ENCODE measurements at places on chromosomes 6 and 20.
A peak's percentile ranks its signal among the peaks of the same experiment; 100 is the strongest.

DNA sequence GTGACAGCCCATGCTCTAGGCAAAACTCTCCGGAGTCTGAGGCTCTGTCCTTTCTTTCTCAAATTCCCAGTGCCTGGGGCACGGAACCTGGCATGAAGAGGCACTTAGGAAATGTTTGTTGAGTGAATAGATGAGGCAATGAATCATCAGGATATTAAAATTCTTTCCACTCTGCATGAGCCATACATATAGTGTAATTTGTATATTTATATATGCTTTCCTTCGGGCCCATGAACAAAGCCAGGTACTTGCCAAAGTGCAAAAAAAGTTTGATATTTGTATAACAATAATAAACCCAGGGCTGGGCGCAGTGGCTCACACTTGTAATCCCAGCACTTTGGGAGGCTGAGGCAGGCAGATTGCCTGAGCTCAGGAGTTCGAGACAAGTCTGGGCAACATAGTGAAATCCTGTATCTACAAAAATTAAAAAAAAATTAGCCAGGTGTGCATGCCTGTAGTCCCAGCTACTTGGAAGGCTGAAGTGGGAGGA lies 212.3 kb upstream of the ZNF217 start:
- H3K27me3 ChIP-seq = no peaks in the 10 kb centered on the region
- H3K4me3 ChIP-seq = no peak overlapping the region
- no peak for DNase-seq
- H3K27ac ChIP-seq = no peak overlapping the region
- no peaks in the 10 kb centered on the region for H3K36me3 ChIP-seq
- no peaks in the 10 kb centered on the region for H3K4me1 ChIP-seq

DNA sequence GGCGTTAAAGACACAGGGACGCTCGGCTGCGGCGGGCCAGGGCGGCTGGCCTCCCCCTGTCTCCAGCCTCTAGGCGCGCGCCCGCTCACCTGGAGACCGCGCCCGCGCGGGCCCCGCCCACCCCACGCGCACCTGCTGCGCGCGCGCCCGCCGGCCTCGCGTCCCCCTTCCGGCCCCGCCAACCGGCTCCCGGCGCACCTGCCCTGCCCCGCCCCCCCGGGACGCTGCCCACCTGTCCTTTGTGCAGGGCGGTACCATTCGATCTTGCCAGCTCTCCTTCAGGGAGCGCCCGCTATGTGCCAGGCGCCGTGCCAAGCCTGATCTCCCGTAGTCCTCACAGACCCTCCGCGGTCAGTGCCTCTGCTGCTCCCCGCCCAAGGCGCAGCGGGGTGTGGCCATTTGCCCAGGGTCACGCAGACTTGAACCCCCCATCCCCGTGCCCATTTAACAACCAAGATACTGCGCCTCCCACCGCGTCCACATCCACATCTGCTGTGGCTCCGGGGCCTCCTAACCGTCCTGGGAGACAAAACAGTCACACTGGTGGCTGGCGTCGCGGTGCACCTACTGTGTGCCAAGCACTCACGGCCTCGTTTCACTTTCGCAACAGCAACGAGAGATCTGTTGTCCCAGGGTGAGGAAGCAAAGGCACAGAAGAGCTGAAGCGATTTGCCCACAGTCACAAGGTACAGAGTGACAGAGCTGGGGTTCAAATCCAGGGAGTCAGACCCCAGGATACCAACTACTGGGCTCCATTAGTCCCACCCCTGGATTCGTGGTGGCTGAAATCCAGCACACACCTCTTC lies 48.1 kb downstream of the NOL4L start:
- peak overlapping the region; percentile 48 for H3K4me3 ChIP-seq
- no peaks in the 10 kb centered on the region for H3K27me3 ChIP-seq
- H3K4me1 ChIP-seq = peaks cover 28% of the 10 kb centered on the region
- DNase-seq = peak; percentile 81
- no peaks in the 10 kb centered on the region for H3K36me3 ChIP-seq

- no peaks in the 10 kb centered on the region for H3K27me3 ChIP-seq
- no peak for DNase-seq
- H3K27ac ChIP-seq = no peak overlapping the region
- peaks cover 5% of the 10 kb centered on the region for H3K4me1 ChIP-seq
These were observed 14.5 kb downstream of the CSNK2A1 start for GRCh38 chr20:528923-529604.

DNA sequence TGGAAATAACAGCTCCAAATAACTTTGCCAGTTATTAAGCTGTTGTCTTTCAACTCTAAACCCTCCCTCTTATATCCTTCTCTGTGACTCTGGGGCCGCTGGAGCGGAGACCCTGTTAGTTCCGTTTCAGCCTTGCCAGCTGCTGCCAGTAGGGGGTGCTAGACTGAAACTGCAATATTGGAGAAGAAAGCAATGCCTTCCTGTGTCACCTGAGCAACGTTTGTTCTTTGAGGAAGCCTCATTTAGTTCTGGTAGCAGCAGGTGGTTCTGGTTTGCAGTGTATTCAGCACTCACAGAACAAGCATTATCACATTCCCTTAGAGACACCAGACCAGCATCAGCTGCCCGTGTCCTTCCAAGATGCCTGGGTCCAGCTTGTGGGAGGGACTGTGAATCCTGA lies 22.9 kb upstream of the JAG1 start:
- no peak for DNase-seq
- H3K27me3 ChIP-seq = no peaks in the 10 kb centered on the region
- H3K27ac ChIP-seq = no peak overlapping the region
- H3K4me3 ChIP-seq = no peak overlapping the region
- no peaks in the 10 kb centered on the region for H3K36me3 ChIP-seq
- H3K4me1 ChIP-seq = no peaks in the 10 kb centered on the region

DNA sequence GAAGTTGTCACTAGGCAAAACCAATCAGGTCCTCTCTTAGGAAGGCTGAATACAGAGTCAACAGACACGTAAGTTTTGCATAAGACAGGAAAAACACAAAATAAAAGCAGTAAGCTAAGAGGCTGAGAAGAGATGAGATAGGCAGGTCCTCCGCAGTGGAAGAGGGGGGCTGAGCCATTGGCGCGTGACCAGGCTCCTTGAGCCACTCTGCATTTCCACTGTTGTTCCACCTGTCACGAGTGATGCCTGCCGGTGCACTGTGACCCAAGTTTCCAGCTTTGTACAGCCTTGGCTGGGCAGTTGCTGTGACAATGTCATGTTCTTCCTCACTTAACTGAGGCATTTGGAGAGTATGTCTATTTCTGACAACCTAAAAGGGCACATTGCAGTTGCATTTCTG lies 58.6 kb downstream of the NUDT3 start:
- H3K4me1 ChIP-seq = peaks cover 5% of the 10 kb centered on the region
- no peaks in the 10 kb centered on the region for H3K36me3 ChIP-seq
- no peak for DNase-seq

- no peak for DNase-seq
- H3K27ac ChIP-seq = no peak overlapping the region
- no peaks in the 10 kb centered on the region for H3K4me1 ChIP-seq
- H3K36me3 ChIP-seq = no peaks in the 10 kb centered on the region
These were observed 17.7 kb downstream of the MAS1 start for GRCh38 chr6:159908535-159908934.

- H3K27me3 ChIP-seq = peaks cover 20% of the 10 kb centered on the region
- no peak overlapping the region for H3K4me3 ChIP-seq
- DNase-seq = no peak
These were observed 14.5 kb upstream of the CSNK2A1 start for GRCh38 chr20:558117-558516.

- H3K4me1 ChIP-seq = no peaks in the 10 kb centered on the region
- no peak overlapping the region for H3K4me3 ChIP-seq
- no peaks in the 10 kb centered on the region for H3K27me3 ChIP-seq
- H3K27ac ChIP-seq = no peak overlapping the region
These were observed 11.0 kb upstream of the ADAM33 start for GRCh38 chr20:3692706-3693294.

DNA sequence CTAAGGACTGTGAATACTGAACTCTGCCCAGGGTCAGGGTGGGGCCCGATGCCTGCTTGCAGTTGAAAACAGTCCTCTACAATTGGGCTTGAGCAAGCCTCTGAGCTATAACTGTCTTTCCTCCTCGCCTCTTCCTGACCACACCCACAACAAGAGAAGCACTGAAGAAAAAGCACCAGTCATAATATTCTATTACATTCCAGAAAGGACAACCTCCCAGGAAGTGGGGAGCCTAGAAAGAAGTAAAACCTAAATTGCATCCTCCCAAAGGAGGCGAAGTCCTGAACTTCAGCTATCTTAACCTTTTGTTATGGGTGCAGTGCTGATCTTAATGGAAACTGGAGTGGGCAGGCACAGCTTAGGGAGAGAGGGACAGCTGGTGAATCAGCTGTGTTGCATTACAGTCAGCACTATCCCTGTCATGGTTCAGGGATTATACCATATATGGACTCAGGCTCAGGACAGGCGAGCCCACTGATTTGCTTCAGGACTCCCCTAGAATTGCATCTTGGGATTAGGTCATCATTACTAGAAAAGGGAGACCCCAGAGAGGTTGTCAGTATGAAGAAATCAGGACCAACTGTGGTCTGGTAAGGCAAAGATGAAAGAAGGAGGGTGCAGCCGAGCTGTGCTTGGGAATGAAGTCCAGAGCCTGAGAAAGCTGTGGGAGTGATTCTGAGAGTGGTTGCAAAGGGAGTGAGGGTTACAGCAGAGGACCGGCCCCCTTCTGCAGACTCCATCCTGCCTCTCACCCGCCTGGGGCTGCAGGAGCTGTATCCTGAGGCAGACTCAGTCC lies 18.3 kb upstream of the TRAM2 start:
- no peaks in the 10 kb centered on the region for H3K27me3 ChIP-seq
- peaks cover 20% of the 10 kb centered on the region for H3K4me1 ChIP-seq
- H3K4me3 ChIP-seq = no peak overlapping the region

DNA sequence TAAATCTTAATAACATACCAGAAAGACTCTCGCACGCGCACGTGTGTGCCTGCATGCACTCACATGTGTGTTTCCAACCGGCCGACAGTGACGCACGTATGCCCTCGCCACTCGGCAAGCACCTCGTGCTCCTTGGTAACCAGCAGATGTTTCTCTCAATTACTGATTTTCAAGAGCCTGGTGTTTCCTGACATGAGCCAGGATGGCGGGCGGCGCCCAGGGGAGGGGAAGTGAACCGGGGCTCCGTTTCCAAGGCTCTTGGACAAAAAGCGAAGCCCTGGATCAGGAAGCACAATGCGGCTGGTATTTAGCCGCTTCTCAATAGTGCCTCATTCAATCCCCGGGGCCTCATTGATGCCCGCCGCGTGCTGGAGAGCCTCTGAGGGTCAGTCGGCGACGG lies 37.7 kb downstream of the PMEPA1 start:
- H3K4me1 ChIP-seq = peaks cover 27% of the 10 kb centered on the region
- no peaks in the 10 kb centered on the region for H3K36me3 ChIP-seq
- no peaks in the 10 kb centered on the region for H3K27me3 ChIP-seq
- peak overlapping the region; percentile 8 for H3K4me3 ChIP-seq

GRCh38 chr6:80608881-80609280 lies 502.4 kb downstream of the BCKDHB start:
- no peak for DNase-seq
- H3K27ac ChIP-seq = no peak overlapping the region
- H3K4me1 ChIP-seq = peaks cover 7% of the 10 kb centered on the region
- no peak overlapping the region for H3K4me3 ChIP-seq

- H3K27me3 ChIP-seq = peaks cover 30% of the 10 kb centered on the region
- DNase-seq = peak; percentile 72
- H3K27ac ChIP-seq = no peak within 1 kb of the TSS
- peak within 1 kb of the TSS; percentile 42 for H3K4me3 ChIP-seq
- H3K4me1 ChIP-seq = peaks cover 8% of the 10 kb centered on the region
These were observed at the start of gene VSTM2L for GRCh38 chr20:37902504-37903313. TSS of gene VSTM2L (plus strand) at chr20:37903127. CDS start at chr20:37903351, 224 bp downstream.

GRCh38 chr6:150347845-150348244 lies 21.0 kb upstream of the IYD start:
- no peak overlapping the region for H3K4me3 ChIP-seq
- H3K4me1 ChIP-seq = no peaks in the 10 kb centered on the region
- no peaks in the 10 kb centered on the region for H3K27me3 ChIP-seq
- H3K27ac ChIP-seq = no peak overlapping the region

GRCh38 chr6:160293844-160294243 lies 35.2 kb upstream of the SLC22A2 start:
- H3K4me1 ChIP-seq = no peaks in the 10 kb centered on the region
- no peak overlapping the region for H3K4me3 ChIP-seq
- no peak overlapping the region for H3K27ac ChIP-seq

GRCh38 chr6:145252737-145253136 lies 482.6 kb downstream of the EPM2A start:
- H3K27me3 ChIP-seq = no peaks in the 10 kb centered on the region
- no peaks in the 10 kb centered on the region for H3K36me3 ChIP-seq
- no peak overlapping the region for H3K4me3 ChIP-seq
- H3K27ac ChIP-seq = no peak overlapping the region
- no peak for DNase-seq

- peak; percentile 66 for DNase-seq
- peak overlapping the region; percentile 37 for H3K4me3 ChIP-seq
- H3K4me1 ChIP-seq = no peaks in the 10 kb centered on the region
- H3K27me3 ChIP-seq = no peaks in the 10 kb centered on the region
- H3K27ac ChIP-seq = peak overlapping the region; percentile 58
- no peaks in the 10 kb centered on the region for H3K36me3 ChIP-seq
These were observed 61.9 kb downstream of the GPR6 start for GRCh38 chr6:110039981-110040383.

- no peak overlapping the region for H3K27ac ChIP-seq
- no peaks in the 10 kb centered on the region for H3K27me3 ChIP-seq
- no peak overlapping the region for H3K4me3 ChIP-seq
- no peaks in the 10 kb centered on the region for H3K4me1 ChIP-seq
These were observed 201.9 kb downstream of the QKI start for GRCh38 chr6:163616452-163616851.

DNA sequence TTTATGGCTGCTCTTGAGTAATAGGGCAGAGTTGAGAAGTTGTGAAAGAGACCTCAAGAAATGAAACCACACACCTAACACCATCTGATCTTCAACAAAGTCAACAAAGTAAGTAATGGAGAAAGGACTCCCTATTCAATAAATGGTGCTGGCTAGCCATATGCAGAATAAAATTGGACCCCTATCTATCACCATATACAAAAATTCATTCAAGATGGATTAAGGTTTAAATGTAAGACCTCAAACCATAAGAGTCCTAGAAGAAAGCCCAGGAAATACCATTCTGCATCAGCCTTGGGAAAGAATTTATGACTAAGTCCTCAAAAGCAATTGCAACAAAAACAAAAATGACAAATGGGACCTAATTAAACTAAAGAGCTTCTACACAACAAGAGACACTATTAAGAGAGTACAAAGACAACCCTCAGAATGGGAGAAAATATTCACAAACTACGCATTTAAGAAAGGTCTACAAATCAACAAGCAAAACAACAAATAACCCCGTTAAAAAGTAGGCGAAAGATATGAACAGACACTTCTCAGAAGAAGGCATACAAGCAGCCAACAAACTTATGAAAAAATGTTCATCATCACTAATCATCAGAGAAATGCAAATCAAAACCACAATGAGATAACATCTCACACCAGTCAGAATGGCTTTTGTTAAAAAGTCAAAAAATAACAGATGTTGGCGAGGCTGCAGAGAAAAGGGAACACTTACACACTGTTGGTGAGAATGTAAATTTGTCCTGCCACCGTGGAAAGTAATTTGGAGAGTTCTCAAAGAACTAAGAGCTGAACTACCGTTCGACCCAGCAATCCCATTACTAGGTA lies 4.0 kb downstream of the MAP3K5 start:
- H3K4me1 ChIP-seq = peaks cover 51% of the 10 kb centered on the region
- DNase-seq = no peak
- peak overlapping the region; percentile 63 for H3K27ac ChIP-seq
- H3K4me3 ChIP-seq = peak overlapping the region; percentile 3

GRCh38 chr6:125198398-125198937 lies 44.9 kb downstream of the TPD52L1 start:
- no peaks in the 10 kb centered on the region for H3K36me3 ChIP-seq
- no peaks in the 10 kb centered on the region for H3K27me3 ChIP-seq
- H3K4me3 ChIP-seq = no peak overlapping the region
- no peak for DNase-seq

GRCh38 chr6:107627969-107628368 lies 138.1 kb downstream of the SOBP start:
- H3K4me1 ChIP-seq = peaks cover 4% of the 10 kb centered on the region
- no peak overlapping the region for H3K4me3 ChIP-seq
- H3K36me3 ChIP-seq = no peaks in the 10 kb centered on the region
- H3K27me3 ChIP-seq = peaks cover 3% of the 10 kb centered on the region
- no peak overlapping the region for H3K27ac ChIP-seq
- DNase-seq = no peak

All from upper lobe of right lung (tissue), 1 donor.